ENCODE measurements at places on chromosomes 3 and 15.

DNA sequence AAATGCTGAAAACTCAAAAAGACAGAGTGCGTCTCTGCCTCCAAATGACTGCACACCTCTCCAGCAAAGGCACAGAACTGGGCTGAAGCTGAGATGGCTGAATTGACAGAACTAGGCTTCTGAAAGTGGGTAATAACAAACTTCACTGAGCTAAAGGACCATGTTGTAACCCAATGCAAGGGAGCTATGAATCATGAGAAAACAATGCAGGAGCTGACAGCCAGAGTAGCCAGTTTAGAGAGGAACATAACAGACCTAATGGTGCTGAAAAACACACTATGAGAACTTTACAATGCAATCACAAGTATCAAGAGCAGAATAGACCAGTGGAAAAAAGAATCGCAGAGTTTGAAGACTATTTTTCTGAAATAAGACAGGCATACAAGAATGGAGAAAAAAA lies 10.1 kb upstream of the AVEN start:
- DNase-seq = no peak

DNA sequence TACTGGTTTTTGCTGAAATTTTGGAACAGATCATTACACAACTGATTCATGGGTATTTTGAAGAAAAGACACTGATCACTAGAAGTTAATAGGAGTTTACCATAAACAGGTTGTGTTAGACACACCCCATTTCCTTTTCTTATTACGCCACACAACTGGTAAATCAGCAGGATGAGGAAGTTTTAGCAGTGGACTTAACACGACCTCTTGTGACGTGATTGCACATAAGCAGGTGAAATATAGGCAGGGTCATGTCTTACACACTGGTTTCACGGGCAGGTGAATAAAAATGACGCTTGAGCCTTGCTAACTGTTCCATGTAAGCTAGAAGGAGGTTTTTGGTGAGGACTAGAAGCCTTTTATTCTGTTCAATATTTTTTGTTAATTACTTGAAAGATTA lies 27.1 kb upstream of the TPRG1 start:
- DNase-seq = no peak

GRCh38 chr3:72368331-72368975 lies 479.8 kb downstream of the SHQ1 start:
- no peak for DNase-seq

DNA sequence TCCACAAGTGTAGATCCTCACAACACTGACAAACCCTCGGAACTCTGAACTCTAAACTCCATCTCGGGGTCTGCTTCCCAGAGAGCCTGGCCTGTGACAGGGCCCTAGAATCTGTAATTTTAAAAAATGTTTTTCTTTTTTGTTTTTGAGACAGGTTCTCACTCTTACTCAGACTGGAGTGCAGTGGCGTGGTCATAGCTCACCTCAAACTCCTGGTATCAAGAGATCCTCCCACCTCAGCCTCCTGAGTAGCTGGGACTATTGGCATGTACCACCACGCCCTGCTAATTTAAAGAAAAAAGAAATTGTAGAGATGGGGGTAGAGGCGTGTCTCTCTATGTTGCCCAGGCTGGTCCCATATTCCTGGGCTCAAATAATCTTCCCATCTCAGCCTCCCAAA lies 26.2 kb downstream of the CRABP1 start:
- DNase-seq = no peak

DNA sequence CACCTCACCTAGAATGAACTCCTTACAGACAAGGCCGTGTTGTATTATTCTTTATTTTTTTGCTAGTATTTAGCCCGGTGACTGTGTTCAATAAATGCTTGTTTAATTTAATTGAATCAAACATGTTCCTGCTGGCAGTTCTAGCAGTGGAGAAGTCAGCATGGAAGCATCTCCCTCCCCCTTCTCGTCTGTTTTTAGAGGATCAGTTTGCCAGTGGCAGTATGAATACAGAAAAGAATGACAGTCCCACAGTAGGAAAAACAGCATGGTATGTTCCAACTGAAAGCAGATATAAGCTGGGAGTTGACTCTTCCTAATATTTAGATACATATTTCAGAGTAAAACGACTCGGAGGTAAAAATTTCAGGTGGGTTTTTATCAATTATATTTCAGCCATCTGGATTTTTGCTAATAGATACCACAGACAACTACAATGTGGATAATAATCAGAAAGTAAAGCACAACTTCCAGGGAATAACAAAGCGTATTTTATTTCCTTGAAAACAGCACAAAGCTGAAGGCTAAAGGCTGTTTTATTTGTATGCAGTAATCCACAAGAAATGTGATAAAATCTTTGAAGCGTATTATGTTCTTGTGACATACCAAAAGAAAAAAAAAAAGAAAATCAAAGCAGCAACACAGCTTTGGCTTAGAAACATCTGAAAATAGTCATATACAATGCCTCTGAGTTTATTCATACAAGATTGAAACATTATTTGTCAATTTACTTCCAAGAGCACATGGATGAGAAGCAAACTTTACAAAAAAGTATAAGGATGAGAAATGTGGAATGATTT lies 244.5 kb upstream of the KCNMB2 start:
- no peak for DNase-seq

DNA sequence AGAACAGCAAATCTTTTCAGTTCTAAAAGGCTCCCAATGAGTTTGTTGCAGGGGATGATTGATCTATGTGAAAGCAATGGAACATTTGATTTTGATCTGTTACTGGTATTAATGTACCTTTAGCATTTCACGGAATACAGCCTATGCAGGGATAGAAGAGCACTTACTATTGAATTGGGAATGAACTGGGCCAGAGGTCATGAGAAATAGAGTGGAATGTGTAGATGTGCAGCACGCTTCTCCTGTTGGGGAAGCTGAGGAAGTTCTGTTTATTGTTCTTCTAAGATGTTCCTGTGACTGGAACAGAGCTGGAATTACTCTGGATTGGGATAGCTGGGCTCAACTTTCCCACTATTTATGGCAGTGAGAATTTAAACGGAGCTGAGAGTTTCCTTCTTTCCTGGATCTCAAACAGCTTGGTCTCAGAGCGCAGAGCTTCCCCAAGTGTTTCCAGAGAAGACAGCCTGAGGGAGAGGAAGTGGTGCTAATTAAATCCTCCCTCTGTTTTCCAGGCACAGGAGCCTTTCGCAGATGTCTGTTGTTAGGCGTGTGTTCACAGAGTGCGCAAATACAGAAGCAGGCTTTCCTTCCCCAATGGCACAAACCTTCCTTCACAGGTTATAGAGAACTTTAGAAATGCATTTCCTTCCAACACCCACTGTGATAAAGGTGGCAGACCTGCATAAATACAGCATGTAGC lies 32.5 kb downstream of the TPRG1 start:
- DNase-seq = no peak

DNA sequence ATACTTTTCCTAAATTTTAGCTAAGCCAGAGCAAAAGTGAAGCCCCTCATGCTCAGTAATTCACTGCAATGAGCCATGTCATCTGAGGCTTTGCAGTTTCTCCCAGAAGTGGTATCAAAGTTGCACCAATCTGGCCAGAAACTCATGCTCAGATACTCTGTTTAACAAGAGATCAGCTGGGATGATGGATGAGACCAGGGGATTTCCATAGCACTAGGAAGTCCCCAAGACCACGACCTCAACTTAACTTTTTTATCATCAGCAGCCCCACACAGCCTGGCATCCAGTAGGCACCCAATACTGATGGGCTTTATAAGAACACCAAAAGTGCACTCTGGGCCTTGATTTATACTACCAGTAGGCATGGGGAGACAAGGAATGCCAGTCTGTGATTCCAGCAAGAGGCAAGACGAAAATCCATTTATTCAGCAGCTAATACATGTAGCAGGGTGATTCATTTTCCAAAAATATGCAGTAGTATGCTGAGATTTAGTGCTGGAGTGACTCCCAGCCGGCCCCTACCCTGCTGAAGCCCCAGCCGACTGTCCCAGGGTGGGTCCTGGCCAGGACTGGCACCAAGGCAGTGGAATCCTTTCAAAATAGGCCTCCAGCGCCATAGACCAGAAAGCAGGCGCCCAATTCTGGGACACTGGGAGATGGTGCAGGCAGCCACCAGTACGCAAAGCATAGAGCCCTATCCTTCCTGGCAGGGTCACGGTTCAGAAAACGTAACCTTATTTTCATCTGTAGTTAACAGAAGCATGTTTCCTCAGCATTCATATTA lies 612 bp upstream of the LDHAL6B start:
- DNase-seq = peak; percentile 48

- peak; percentile 41 for DNase-seq
These were observed 71.2 kb upstream of the SOX14 start for GRCh38 chr3:137692803-137693431.

GRCh38 chr3:15114466-15115358 lies 15.8 kb upstream of the RBSN start:
- no peak for DNase-seq

DNA sequence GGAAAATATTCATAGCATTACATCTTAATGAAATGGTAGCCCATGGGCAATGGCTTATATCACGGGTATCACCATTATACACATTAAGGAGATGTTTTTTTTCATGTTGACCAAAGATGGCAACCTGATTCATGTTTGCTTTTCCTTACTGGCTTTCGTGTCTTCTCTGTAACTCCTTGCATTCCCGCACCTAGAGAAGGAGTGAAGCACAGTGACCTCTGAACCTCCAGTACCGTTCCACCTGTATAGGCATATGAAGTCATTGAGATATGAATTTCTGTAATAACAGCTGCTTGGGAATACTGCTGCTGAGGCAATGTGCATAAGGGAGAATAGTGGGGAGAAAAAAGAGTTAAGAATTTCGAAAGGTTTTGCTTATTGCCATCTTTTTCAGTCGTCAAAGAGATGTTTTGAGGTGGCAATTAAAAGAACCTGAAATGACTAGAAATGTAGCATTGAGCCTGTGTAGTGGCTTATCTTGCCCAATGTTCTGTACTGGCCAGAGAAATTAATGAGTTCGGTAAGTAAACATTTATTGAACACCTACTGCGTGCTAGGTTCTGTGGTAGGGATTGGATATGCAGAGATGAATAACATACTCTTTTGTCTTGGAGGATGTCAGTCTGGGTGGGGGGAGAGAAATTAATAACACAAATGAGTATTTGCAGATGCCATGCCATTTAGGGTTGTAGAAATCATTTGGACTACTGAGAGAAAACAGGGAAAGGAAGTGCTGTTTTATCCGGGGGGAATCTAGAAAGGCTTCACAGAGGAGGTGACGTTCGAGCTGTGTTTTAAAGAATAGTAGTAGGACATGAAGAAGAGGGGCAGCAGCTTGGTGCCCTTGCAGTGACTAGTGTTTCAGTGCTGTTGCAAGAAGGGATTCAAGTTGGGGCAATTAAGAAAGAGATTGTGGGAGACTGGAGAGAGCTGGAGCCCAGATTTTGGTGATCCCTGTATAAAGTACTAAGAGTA lies 2.5 kb downstream of the FEM1B start:
- no peak for DNase-seq

Data from GM13976 (cell line).